Esophagus muscularis mucosa (tissue), 4 donors: ENCODE measurements at places on chromosomes 2 and 18.

- no peak for DNase-seq
Observed at GRCh38 chr2:101698014-101698843, 722 bp downstream of the MAP4K4 start.

GRCh38 chr2:241540401-241540770 lies 18.2 kb upstream of the BOK start:
- DNase-seq = no peak

- peak; percentile 80 for DNase-seq
Observed at GRCh38 chr2:70906439-70907005, 29.2 kb upstream of the ATP6V1B1 start.

DNA sequence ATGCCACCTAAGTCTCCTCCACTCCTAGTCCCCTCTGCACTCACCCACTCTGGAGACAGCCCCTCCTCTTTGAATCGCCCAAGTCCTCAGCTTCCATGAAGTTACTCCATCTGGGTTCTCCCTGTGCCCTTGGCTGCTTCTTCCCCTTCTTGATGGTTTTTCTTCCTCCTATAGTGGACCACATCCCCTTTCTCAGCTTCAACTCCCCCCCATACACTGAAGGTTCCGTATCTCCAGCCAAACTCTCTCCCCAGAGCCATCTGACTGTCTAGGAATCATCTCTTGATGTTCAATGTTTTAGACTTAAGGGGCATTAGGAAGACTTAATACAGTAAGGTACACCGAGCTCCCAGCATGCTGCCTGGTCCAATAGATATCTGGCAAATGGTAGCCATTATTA lies 39.6 kb downstream of the EMX1 start:
- no peak for DNase-seq

GRCh38 chr2:204849892-204850291 lies 304.6 kb downstream of the PARD3B start:
- DNase-seq = no peak
